Germinal center (tissue), 1 donor: ENCODE measurements at places on chromosomes 7 and 10.
A peak's percentile ranks its signal among the peaks of the same experiment; 100 is the strongest.

DNA sequence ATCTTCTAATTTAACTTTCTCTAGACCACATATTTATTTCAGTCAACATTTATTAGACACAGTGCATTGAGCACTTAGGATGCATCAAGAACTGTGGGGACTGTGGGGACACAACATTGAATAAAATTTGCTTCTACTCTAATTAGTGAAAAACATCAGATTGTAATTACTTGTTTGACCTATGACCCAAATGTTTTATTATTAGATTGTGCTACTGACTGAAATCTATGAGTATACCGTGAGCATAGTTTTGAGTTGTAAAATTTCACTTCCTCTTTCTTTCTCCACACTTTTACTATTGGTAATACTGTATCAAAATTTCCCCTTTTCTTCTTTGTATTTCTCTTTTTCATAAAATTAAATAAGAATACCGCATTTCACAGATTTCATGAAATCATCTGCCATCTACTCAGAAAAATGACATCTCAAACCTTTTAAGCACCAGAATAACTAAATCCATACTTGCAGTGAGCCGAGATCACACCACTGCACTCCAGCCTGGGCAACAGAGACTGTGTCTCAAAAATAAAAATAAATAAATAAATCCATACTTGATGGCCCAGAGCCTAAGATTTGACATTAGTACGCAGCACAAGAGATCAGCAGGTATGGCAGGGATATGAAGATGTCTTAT is 25.4 kb upstream of the INPP5F start:
- peak; percentile 47 for DNase-seq

GRCh38 chr10:118210276-118210675 is 131.8 kb downstream of the FAM204A start:
- DNase-seq, result no peak

GRCh38 chr10:61476529-61476928 is 23.3 kb upstream of the TMEM26 start:
- no peak for DNase-seq

DNA sequence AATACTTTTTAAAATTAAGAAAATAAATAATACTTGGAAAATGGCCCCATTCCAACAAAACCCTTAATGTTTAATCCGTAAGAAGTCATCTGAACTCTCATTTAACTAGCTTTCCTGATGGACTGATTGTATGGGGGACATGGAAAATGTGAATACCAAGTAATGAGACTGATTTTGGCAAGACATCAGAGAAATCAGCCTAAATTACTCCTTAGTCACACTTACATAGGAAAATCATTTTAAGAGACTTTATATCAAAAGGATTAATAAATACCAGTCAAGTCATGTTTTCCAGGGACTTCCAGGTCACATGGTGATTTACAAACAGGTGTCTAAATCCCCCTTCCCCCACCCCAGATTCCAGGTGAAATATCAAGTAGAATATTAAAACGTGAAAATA is 58.2 kb downstream of the GRM8 start:
- DNase-seq, result no peak

- no peak for DNase-seq
These were observed 12.9 kb downstream of the EXOC4 start for GRCh38 chr7:133265821-133266220.

DNA sequence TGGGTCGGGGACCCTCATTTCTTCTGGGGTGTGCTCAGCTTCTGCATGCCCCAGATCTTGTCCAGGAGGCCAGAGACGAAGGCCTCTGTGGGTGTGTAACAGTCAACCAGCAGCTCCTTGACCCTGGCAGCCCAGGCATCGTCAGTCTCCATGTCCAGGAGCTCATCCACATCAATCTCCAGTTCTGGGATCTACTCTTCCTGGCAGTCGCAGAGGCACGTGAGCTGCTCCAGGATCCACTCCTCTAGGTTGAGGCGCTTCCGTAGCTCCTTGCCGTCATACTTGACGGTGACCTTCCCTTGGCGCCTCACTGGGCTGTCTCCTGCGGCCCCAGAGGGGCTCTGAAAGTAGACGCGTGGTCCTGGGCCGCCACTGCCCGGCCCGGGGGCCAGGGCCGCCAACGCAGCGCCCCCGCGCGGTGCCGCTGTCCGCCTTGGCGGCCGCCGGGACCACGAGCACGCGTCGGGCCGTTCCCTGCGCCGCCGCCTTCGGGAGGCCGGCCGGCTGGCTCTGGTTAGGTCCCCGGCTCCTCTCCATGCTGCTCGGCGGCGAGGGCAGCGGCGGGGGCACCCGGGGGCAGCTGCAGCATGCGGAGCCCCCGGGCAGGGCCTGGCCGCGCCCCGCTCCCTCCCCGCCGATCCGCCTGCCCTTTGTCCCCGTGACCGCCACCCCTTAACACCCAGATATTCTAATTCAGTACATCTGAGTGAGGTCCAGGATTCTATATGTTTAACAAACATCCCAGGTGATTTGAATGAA is 170.5 kb downstream of the SEPTIN7 start:
- DNase-seq, result peak; percentile 27

GRCh38 chr7:106693677-106694353 is 32.9 kb upstream of the CCDC71L start:
- no peak for DNase-seq

DNA sequence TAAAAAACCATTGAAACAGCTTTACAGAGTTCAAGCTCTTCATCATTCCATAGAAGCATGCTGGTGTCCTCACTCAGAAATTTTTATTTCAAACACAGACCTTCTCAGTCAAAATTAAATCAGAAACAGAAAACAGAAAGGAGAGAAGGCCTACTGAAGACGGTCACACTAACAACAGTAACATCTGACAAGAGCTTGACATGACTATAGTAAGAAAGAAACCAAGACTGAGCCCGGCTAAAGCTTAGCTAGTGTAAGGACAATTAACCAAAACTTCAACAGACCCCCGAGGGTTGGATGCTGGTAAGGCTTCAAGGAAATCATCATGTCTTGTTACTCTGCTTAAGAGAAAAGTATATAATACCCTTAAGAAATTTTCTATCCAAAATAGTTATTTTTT is 38.6 kb downstream of the MTPN start:
- DNase-seq, result no peak

DNA sequence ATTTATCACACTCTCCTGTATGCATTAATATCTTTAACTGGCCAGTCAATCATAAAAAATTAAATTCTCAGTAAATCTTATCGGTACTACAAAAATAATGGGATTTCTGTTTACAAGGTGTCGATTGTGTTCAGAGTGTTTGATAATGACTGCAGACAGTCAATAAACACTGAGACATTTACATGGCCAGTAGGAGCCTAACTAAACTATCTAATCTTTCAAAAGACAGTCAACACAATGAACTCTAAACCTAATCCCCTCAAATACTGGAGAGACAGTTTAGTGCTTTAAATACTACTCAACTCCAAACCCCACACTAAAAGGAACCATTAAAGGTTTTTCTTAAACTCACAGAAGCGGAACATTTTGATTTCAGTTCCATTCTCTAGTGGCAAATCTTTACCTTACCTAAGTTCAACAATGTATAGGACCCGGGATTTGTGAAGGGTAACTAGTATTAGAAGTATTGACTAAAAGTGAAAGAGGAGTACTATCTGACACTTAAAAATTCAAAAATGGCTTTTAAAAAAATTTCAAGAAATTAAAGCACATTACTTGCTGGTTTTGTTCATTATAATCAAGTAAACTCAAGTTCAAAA is 37.3 kb upstream of the EXOC6 start:
- DNase-seq, result no peak

DNA sequence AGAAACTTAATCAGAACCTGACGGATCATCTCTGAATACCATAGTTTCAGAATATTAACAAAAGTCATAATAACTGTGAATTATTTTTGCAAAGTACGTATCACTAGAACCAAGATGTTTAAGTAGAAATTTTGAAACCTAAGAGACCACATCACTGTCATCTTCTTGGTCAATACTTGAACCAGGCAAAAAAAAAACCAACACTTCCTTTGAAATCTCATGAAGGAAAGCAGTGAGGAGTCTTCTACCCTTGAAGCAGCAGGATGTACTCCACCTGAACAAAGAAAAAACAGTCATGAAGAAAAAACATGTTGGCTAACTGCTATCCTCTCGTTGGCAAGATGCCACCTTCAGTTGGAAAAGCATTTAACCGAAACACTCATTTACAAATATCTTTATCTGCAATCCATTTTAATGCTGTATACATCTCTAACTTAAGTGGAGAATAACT is 82.4 kb downstream of the SRPK2 start:
- no peak for DNase-seq

DNA sequence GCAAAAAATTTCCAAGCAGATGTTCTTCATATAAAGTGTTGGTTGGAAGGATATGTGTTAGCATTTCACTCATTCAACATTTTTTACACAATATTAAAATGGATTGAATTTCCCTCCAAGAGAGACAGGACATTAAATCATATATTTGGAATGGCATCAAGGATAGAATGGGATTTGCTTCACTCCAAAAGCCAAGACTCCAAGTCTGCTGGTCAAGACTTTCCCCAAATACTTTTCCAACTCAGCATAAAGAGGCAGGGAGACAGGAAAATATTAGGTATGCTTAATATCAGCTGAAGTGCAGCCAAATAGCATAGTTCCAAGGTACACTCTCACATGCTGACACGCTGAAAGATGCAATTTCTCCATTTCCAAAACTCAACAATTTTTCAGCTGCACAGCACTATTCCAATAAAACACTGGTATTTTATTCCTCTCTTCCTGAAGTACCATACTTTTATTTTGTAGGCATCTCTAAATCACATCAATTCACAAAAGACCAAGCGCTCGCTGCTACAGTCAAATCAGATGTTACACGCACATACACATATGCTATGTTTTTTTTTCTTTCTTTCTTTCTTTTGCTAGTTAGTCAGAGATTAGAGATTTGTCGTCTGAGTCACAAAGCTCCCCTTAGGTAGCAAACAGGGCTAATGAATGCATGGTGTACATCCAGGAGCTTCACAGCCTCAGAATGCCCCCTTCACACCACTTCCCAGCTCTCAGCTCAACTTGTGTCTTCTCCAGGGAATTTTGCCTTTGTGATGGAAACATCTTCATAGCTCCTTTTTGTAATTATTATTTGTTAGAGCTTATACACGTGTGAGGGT is 1033.8 kb upstream of the AUTS2 start:
- no peak for DNase-seq

DNA sequence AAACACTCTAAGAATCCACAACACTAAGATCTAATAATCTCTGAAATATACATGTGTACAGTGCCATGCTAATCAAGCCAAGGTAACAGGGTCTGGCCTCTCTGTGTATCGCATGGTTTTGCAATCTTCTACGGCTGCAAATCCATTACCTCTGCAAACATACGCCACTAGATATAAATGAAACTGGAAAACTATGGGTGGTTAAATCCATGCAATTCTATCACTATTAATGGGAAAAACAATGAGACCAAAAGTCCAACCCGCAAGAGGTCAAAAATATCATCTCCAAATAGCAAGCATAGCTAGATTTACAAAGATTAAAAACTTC is 23.0 kb downstream of the SGCE start:
- no peak for DNase-seq

DNA sequence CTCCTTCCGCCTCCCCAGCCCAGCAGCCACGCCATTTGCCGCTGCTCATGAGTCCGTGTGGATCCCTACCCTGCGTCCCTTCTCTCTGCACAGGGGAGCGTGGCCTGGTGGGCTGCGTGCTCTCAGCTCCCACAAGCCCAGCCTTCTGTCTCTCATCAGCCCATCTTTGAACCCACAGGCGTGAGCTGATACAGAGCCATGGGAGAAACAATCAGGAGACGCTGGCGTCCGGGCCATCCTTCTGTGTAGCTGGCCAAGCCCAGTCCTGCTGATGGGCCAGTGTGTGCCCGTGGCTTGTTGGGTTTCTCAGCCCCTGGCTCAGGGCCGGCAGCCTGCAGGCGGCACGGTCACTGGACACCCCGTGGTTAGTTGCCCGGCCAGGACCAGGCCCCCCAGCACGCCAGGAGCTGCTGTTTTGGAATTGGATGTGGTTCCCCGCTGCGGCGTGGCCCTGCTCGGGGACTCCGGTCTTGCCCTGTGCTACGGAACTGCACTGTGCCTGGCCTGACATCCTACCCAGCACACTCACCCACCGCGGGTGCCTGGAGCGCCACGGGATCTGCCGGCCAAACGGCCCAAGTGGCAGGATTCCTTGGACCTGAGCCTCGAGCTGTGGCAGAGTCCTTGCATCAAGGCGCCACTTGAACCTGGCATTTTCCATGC is 88.9 kb downstream of the ELFN1 start:
- no peak for DNase-seq

- no peak for DNase-seq
These were observed 42.8 kb upstream of the WNT8B start for GRCh38 chr10:100419911-100420449.

DNA sequence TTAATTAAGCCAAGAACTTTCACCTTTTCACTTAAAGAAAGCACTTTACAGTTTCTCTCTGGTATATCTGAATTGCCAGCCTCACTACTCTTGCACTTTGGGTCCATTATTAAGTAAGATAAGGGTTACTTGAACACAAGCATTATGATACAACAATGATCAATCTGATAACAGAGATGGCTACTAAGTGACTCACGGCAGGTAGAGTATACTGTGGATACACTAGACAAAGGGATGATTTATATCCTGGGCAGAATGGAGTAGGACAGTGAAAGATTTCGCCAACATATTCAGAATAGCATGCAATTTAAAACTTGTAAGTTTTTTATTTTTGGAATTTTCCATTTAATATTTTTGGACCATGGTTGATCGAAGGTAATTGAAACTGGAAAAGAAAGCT is 34.3 kb upstream of the ITGB8 start:
- DNase-seq, result no peak

DNA sequence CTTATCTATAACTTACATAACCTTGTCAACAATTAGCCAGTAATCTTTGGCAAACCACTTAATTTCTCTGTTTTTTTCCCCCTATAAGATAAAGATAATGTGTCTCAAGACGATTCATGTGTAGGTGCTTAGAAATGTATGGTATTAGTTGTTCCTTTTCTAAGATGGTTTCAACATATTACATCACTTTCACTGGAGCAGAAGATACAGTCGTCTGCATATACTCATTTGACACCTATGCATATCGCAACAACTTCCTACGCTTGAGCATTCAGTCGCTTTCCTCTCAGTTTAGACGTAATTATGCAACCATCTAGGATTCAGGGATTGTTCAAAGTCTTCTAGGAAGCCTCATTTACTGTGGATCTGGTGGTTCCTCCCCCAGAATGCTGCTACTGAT is 396.7 kb downstream of the PHTF2 start:
- no peak for DNase-seq
